ENCODE measurements at places on chromosomes 2 and 18.

DNA sequence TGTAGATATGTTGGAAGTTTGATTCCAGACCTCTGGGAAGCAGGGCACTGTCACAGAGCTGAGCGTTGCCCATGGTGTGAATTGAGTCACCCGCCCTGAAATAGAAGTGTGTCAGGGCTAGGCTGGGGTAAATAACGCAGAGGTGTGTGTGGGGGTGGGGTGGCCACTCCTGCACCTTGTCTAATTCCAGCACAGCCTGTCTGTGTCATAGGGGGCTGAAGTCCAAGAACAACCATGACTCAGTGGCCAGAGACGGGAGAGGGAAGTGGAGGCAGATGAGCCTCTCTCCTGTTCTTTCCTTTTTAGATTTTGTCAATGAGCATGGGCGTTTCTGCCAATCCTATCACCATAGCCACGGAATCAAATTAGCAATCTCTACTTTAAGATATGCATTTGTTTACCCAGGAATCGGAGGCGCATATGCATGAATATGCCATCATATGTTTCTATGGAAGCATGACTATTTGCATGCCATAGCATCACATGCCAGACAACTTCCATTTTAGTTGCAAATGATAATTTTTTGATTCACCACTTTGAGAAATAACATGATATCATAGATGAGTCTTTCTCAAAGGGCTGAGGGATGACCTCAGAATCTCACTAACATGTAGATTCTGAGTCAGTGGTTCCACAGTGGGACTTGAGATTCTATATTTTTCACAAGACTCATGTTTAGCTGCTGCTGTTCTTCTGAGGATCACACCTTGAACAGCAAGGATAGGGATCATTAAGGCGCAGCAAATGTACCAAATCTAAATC, 852.9 kb downstream of the DCDC2C start:
- no peak for DNase-seq

GRCh38 chr2:112881217-112881985, 29.6 kb upstream of the IL37 start:
- no peak for DNase-seq

GRCh38 chr2:161703863-161704262, 79.6 kb downstream of the SLC4A10 start:
- DNase-seq = no peak

DNA sequence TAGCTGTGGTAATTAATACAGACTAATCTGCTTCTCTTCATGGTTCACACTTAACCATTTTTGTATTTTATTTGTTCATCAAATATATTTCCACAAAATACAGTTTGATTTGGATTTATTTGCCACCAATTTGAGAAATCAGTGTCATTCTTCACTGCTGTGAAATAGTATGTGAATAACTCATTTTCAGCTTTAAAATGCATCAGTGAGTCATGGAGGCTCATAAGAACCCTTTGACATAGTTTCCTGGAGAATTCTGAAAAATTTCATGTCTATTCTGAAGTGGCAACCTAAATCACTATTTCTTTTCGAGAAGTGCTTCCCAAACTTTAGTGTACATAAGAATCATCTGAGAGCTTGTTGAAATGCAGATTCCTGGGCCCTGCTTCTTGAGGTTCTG, 1026.7 kb upstream of the ACVR2A start:
- DNase-seq = no peak

- DNase-seq = no peak
These were observed 103.5 kb downstream of the BMPR2 start for GRCh38 chr2:202479610-202480009.

DNA sequence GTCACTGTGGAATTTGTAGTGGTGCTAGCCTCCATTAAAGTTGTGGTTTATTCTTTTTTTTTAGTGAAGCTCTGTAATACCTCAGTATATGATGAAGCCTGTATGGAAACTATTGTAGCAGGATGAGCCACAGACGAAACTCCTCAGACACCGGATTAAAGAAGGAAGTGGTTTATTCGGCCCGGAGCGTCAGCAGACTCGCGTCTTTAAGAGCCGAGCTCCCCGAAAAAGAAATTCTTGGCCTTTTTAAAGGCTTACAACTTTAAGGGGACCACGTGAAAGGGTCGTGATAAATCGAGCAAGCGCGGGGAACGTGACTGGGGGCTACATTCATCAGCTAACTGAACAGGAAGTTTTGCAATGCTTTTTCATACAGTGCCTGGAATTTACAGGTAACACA, 8.1 kb upstream of the CCL20 start:
- DNase-seq = no peak

DNA sequence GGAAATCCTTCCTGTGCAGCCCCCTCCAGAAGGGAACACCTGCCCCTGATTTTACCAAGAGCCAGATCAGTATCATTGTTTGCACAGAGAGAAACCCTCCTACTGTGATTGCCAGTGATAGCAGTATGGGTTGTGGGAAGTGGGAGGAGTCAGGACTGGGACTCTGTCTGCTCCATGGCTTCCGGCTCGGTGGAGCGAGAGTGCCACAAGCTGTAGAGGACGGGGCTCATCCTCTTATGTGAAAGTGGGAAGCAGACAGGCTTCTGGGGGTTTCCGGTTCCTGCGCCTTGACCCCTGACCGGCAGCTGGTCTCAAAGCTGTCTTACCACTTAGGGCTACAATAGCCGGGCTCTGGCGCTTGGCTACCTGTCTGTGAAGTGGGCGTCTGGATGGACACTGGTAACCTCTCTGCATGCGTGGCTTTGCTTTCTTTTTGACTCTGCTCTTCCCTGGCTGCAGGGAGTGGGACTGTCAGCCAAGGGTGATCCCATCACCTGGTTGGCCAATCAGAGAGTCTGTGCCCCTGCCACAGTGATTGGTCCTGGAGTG, 79.7 kb downstream of the BCL2L11 start:
- DNase-seq = no peak
